ENCODE measurements at places on chromosomes 7 and 10.

GRCh38 chr7:130875265-130875741 lies 141.3 kb upstream of the KLF14 start:
- DNase-seq: peak; percentile 47

DNA sequence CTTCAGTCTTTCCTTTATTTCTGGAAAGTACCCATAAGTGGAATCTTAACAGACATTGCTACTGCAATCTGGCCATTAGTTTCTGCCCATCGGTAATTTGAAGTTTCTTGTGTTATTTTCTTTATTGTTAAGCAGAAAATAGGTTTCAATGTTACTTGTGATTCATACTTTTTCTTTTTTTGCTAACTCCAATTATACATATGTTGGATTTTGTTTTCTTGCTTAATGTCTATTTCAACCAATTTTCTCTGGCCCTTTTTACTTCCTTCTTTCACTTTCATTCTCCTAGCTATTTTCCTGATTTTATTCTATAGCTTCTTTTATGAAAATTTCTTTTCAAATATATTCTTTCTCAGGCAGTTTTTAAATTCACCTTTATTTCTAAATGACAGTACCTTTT lies 457.4 kb downstream of the TCERG1L start:
- DNase-seq: no peak

DNA sequence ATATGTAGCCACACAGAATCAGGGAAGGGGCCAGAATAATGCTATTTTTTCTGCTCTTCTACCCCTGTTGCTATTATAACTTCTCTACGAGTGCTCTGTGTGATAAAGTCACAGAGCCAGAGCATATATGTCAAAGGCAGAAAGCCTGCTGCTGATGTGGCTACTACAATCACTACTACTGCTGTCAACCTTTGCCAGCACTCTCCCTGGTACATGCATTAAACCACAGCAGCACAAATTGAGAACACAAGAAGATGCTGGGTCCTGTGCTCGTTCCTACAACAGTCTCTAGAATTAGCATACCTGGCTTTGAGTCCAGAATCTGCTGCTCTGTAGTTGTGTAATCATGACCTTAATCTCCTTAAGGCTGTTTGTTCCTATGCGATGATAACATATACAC lies 108.6 kb downstream of the SEMA3A start:
- no peak for DNase-seq

- DNase-seq: no peak
Measured at GRCh38 chr10:133062085-133062484, 25.6 kb upstream of the ADGRA1 start.

DNA sequence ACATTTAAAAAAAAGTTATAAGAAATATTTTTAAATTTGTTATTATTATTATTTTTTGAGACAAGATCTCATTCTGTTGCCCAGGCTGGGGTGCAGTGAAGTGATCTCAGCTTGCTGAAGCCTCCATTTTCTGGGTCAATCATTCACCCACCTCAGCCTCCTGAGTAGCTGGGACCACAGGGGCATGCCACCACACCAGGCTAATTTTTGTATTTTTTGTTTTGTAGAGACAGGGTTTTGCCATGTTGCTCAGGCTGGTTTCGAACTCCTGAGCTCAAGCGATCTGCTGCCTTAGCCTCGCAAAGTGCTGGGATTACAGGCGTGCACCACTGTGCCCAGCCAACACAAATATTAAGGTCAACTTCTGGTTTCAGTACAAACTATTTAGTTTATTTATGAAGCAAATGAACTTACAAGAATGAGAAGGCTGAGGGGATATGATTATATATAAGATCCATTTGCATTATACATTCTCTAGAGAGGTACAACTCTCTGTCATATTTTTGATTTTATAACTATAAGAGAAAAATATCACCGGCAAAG lies 45.9 kb upstream of the FAM133B start:
- no peak for DNase-seq

- no peak for DNase-seq
Measured at GRCh38 chr10:105973360-105973759, 1191.1 kb downstream of the SORCS1 start.

DNA sequence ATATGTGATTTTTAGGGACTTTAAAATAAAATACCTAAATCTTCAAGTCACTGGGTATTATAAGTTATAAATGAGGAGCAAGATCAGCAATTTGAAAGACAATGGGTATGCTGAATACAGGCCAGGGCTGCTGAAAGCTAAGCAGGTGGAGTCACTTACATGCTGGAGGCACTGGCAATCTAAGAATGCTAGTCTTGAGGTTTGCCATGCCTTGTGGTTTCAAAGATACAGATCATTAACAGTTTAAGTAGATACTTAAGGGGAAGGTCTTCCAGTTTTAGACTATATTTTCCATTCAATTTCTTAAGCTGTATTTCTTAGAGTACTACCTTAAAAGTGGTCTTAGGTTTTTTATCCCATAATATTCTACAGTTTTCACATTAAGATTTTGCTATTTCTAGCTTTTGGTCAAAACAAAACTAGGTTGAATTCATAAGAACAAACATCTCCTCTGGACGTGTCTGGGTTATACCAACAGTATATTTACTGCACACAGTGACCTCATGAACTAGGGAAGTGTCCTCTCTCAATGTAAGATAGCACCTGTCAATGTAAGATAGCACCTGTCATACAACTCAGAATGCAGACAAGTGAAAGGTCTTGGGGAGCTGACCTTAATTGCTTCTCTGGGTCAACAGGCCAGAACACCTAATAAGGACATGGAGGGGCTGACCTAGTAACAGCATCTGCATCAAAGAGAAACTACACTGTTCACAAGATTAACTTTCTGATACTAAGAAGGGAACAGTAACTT lies 2.0 kb downstream of the SRI start:
- DNase-seq: no peak

DNA sequence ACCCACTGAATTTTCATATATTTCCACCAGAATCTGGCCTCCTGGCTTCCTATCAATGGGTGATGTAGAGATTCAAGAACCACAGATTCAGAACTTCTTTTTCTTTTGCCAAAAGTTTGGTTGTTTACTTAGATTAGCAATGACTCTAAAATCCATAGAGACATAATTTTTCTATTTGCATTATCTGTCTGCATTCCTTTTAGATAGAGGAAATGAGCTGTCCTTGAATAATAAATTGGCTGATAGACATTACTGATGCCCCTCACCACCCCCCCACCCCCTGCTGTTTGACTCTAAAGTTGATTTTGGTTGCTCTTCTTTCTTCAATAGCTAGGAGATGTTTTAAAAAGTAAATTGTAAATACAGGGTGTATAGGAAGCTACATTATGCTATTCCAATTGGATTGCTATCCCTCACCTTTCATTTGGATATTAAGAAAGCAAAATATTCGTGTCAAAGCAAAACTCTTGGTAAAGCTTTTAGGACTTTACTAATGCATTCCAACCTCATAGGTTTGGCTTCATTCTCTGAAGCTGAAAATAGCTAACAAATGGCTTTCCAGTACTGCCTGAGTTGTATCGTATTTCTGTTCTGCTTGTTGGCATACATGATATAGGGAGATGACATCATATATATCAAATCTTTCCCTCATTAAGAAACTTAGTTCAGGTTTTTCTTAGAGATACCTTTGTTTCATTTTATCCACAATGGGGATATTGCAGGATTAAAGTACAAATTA lies 606.0 kb downstream of the ARL4A start:
- no peak for DNase-seq

- no peak for DNase-seq
Measured at GRCh38 chr7:7329326-7329725, 147.0 kb downstream of the C1GALT1 start.

DNA sequence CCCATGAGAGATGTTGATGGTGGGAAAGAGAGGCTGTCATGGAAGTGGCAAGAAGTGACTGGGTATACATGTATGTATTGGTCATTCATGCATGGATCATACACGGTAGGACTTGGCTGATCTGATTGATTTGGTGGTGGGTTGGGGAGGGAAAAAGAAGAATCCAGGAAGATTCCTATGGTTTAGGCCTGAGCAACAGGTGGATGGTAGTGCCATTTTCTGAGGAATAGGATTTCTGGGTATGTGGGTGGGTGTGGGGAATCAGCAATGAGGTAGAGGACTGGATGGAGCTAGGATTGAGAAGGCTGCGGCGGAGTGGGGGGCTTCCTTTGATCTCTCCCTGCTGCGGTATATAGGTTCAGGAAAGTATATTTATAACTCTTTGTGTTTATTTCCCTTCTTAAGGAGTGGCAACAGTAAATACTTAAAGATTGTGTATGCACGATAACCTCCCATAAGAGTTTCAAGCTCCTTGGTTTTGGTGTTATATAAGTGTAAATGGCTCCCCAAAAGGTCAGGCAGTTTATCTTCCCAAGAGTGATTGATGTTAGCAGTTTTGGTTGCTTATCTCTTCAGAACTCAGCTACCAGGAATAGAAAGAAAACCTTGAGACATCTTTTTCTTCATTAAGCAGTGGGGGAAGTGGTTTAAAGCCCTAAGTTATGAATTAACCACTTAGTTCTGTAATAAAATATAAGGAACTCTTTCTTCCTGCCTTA lies 100.1 kb downstream of the LSMEM1 start:
- no peak for DNase-seq

GRCh38 chr7:40232242-40232893 lies 97.6 kb downstream of the SUGCT start:
- DNase-seq: peak; percentile 42

DNA sequence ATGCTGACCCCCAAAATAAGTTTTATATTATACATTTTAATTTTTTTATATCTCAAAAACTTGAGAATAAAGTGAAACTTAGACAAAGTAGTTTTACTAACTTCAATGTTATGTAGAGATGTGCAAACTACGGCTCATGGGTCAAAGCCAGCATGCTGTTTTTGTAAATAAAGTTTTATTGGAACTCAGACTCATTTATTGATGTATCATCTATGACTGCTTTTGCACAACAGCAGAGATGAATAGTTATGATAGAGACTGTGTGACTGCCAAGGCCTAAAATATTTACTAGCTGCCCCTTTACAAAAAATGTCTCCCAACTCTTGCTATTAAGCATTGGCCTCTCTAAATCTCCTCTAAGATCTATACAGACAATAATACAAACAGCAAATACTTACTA lies 12.4 kb downstream of the MTPN start:
- DNase-seq: no peak

DNA sequence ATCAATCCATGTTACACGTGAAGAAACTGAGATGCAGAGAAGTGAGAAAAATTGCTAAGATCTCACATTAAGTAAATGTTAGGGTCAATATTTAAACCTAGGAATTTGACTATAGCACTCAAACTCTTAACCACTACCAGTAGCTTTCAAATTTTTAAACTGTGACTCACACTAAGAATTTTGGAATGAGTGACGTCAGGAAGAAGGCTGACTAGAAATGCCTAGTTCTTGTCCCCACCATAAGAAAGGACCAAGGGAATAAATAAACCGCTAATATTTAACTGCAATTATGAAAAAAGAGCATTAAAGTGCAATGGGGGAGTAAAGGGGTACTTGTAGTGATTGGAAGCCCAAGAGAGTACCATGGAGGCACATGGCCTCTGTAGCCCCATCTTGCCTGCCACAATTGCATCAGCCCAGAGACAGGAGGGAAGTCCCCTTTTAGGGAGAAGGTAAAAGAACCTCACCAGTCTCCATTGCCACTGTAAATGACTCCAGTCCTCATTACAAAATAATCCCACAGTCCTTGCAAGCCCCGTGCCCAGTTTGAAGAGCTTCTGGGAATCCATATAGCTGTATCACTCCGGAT lies 3.5 kb upstream of the AKR1B1 start:
- peak; percentile 44 for DNase-seq

GRCh38 chr7:127803626-127804025 lies 151.6 kb downstream of the SND1 start:
- no peak for DNase-seq

- no peak for DNase-seq
Measured at GRCh38 chr7:35707422-35707821, 12.5 kb upstream of the HERPUD2 start.

DNA sequence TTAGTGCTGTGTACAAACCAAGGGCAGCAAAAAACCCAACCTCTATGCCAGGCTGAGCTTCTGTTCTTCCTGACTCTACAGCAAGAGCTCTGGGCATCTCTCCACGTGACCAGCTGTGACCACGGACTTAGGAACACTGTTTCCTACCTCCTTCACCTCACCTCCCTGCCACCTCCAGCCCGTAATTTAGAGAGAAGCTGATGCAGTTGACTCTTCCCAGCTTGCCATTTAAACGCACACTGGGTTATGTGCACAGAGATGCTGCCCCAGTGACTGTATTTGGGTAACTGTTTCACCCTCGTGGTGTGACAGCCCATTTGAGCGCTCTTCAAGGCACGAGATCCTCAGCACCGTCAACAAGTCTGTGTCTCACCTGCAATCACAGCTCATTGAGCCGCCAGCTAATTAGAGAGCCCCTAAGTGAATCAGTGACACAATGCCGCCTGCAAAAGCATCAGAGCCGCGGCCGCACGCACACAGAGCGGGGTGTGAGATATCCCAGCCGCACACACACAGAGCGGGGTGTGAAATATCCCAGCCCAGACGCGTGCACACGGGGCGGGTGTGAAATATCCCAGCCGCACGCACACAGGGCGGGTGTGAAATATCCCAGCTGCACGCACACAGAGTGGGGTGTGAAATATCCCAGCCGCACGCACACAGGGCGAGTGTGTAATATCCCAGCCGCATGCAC lies 319.7 kb downstream of the PTPRN2 start:
- DNase-seq: no peak

DNA sequence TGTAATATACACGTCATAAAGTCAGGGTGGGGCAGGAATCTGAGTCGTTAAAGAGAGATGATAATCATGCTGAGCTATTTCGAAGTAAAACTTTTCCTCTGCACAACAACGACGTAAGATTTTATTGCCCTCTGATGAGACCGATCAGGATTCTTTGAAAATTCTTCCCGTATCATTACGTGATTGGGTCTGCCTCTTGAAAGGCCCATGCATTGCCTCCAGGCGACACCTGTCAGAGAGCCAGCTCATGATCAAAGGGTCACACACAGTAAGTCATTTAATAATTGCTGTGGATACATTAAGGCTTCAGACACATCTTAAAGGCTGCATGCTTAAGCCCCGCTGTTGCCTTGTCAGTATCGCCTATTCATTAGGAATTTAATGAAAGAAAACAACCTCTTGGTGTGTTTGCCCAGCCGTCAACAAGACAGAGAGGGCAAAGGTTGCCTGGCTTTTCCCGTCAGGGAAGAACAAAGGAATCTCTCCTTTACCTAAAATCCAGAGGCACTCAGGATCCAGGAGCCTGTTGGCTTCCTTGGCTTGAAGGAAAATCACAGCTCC lies 189.0 kb upstream of the SH2B2 start:
- no peak for DNase-seq

GRCh38 chr10:92024700-92025099 lies 101.1 kb downstream of the BTAF1 start:
- DNase-seq: no peak

- no peak for DNase-seq
Measured at GRCh38 chr7:1226186-1226901, 6.3 kb upstream of the UNCX start.

GRCh38 chr10:32939296-32940111 lies 18.5 kb downstream of the ITGB1 start:
- no peak for DNase-seq

DNA sequence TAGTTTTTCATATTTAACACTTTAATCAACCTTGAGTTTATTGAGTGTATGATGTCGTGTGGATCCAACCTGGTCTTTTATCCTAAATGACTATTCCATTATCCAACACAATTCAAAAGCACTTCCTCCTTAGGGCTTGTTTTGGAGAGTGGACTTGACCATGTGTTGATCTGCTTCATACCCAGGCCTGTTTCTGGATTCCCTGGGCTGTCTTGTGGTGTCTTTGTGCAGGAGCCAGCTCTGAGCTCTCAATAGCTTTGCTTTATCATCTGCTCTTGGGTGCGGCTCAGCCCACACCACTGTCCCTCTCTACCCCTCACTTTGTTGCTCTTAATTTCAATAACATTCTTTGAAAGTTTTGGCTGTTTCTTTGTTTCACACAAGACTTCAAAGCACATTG lies 70.9 kb upstream of the CHST15 start:
- DNase-seq: no peak

- no peak for DNase-seq
Measured at GRCh38 chr10:110737886-110738634, 93.9 kb downstream of the RBM20 start.
